ENCODE measurements at places on chromosomes 1 and 21.

GRCh38 chr1:159821171-159821867 is 5.4 kb upstream of the SLAMF8 start:
- no peak for DNase-seq

DNA sequence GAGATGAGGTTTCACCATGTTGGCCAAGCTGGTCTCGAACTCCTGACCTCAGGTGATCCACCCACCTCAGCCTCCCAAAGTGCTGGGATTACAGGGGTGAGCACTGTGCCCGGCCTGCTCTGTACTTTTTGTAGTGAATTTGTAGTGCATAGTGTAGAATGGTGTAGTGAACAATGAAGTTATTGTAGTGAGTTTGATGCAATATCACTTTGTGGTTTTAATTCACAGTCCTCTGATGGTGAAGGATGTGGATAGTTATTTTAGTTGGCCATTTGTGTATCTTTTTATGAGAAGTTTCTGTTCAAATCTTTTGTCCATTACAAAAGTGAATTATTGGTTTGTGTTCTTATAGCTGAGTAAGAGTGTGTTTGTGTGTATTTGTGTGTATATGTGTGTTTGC is 57.6 kb downstream of the PDE4B start:
- no peak for DNase-seq

DNA sequence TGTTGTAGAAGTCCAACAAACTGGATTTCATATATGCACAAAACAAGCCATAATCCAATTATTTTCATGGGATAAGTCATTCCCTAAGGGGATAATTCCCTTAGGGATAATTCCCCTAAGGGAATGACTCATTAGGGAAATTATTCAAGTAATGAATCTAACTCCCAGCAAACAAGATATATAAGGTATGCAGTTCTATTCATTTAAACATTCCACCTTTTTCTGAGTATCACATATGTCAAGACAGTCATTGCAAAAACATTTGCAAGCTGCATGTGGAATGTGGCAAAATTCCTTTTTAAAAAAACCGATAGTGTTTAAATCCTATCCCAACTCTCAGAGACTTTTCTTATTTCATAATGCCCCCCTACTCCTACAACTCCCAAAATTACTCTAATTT is 131.2 kb downstream of the AKT3 start:
- no peak for DNase-seq

- no peak for DNase-seq
Measured at GRCh38 chr1:42359466-42359865, 21.1 kb upstream of the RIMKLA start.

DNA sequence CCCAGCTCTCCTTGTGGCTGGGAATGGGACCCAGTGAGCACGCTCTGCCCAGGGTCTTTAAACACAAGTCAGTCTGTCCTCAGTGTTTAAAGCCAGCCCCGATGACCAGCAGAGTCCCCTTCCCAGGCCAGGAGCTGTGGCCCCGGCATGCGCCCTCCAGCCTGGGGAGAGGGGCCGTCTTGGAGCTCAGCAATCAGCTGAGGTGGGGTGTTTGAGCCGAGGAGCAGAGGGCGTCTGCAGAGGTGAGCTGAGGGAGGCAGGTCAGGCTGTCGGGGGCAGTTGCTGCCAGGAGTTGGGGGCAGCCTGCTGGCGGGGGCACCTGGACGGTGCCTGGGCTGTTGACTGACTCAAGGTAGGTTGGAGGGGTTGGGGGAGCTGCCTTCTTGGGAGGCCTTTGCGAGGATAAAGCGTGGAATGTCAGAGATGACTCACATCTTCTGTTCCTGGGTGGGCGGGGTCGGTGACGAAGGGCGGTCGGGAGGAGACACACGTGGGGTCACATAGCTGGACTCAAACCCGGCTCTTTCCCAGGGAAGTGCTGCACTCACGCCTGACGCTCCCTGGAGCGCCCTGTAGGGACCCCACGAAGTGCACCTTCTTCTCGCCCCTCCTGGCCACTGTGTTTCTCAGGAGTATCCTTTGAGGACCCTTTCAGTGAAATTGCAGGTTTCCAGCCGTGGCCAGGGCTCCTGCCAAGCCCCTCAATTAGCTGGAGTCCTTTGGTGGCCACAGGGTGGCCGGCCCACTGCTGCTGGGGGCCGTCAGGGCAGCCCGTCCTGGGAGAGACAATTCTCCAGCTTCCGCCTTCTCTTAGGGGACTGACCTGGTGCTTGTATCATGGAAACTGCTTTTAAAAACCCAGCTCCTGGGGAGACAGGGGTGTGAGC is 86.2 kb downstream of the SIK1 start:
- no peak for DNase-seq

DNA sequence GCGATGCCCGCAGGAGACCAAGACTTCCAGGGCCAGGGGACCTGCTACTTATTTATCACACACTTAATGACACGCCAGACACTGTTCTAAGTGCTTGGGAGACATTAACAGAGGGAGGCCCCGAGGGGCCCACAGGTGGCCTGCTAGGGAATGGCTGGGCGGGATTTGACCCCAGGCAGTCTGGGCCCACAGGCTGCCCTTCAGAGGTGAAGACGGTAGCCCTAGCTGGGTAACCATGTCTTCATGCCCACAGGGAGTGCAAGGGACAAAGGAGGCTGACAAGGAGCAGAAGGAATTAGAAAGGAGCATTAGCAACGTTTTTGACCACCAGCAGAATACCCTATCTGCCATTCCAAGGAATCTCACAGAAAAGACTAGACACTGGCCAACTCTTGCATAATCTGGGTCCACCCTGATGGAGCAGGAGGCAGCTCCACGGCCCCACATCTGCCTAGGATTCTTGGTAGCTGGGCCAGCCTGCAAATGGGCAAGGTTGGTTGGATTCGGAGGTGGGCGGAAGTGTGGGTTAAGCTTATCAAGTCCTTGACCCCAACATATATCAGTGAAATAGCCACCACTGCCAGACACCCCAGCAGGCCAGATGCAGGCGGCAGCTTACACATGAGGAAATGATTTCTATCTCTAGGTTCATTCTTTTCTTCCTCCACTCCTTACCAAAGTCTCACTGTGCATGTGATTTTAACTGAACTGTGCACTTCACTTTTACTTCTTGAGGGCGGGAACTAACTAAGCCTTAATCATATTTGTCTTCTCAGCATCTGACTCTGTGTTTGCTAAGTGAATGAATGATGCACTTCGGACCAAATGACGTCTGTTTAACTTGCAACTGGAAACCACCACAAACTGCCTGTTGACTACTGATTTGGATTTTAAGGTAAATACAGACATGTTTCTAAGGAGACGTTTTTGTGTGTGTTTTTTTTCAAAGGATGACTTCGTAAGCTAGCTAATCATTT is 3.4 kb upstream of the ETS2 start:
- no peak for DNase-seq

DNA sequence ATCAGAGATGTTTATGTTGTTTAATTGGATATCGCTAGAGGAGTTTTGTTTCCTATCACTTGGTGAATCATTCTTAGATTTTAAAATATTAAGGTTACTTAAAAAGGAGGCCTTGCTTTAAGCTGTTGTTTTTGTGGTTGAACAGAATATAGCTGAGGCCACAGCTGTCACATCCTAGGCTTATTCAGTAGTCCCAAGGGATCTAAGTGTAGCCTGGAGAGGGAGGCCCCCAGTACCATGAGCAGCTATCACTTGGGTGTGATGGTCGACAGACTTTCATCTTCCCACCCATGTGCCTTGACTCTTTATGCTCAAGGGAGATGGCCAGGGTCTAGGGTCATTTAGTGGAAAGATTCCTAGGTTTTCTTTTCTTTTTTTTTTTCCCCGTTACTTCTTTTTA is 278.7 kb downstream of the HHAT start:
- no peak for DNase-seq

Measured in stimulated activated CD8-positive, alpha-beta memory T cell treated with anti-CD3 and anti-CD28 coated beads, Interleukin-4, amount 100 ng/mL, for 1 hour (primary cell).